ENCODE measurements at places on chromosomes 3 and 15.

GRCh38 chr3:87696124-87697013, 362.4 kb downstream of the CGGBP1 start:
- DNase-seq, result no peak

DNA sequence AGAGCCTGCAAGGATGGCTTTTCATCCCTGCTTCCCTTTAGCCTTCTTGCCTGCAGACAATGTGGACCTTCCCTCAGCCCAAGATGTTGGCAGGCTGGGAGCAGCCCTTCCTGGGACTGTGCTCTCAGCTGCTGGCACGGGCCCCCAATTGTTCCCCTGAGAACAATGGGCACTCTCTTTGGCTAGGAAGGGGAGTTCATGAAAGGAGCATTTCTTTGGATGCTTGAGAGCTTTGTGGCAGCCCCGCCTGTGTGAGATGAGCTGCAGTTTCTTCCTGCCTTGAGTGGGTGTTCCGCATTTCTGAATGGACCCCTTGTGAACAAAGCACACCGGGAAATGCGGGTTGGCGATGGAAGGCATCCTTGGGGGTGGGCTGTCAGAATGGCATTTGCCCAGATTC, 35.0 kb upstream of the BSN start:
- no peak for DNase-seq

DNA sequence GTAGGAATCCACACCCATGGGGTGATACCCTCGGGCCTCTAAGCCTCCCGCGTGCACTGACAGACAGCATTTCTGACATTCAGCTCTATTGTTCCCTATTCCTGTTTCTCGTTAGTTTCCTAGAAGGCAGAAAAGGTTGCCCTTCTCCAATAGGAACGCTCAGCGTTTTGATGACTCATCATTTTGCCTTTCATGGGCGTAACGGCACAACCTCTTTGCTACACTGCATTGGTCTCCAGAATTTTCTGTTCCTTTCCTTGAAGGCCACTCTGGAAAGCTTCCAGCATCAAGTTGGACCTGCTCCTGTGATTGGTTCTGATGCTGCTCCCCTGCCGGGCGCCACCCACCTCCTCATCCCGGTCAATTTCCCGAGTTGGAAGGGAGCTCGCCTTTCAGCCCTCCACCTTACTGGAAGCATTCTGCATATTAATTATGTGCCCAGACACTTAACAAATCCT, 13.0 kb upstream of the TNK2 start:
- DNase-seq, result no peak

DNA sequence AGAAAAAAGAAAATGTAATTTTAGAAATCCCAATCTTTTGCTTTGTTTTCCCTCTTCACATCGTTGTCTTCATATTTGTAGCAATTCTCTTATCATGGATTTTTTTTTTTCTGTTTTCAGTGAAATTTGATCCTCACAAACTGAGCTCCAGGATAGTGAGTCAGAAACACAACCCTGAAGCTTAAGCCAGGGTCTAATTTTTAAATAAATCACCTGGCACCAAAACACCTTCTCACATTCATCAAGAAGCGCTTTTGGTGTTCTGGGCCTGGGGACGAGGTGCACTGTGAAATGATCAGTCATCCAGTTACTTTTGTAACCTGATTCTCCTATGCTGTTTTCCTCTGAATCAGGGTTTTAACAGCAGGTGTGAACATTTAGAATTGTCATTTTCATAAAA, 87.7 kb downstream of the REC114 start:
- no peak for DNase-seq

All from left kidney (tissue), 8 donors.